Aorta (tissue), 5 donors: ENCODE measurements at places on chromosomes 11 and 22.
A peak's percentile ranks its signal among the peaks of the same experiment; 100 is the strongest.

- no peak for DNase-seq
These were observed 303.7 kb downstream of the TTC28 start for GRCh38 chr22:28375761-28376534.

DNA sequence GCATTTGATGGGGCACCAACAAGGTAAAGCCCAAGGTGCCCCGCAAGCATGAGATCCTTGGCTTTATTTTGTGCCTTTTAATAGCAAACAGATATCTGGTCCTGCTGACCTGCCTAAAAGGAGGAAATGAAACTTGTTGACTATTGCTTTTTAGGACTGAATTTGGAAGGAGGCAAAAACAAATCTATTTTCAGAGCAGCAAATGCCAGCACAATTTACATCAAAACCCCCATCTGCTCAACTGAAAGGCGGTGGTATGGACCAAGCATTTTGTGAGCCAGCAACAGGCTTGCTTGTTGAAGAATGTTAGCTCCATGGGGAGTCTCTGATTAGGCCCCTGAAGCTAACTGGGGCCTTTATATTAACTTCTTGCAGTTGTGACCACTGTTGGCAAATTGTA, 192.6 kb upstream of the E2F8 start:
- no peak for DNase-seq

DNA sequence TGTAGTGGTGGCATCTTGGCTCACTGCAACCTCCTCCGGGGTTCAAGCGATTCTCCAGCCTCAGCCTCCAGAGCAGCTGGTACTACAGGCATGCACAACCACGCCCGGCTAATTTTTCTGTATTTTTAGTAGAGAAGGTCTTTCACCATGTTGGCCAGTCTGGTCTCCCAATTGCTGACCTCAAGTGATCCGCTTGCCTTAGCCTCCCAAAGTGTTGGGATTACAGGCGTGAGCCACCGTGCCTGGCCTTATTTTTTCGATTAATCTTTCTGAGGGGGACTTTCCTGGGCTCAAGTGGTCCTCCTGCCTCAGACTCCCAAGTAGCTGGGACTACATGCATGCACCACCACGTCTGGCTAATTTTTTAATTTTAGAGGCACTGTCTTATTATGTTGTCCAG, 5.6 kb downstream of the SNU13 start:
- peak; percentile 25 for DNase-seq

DNA sequence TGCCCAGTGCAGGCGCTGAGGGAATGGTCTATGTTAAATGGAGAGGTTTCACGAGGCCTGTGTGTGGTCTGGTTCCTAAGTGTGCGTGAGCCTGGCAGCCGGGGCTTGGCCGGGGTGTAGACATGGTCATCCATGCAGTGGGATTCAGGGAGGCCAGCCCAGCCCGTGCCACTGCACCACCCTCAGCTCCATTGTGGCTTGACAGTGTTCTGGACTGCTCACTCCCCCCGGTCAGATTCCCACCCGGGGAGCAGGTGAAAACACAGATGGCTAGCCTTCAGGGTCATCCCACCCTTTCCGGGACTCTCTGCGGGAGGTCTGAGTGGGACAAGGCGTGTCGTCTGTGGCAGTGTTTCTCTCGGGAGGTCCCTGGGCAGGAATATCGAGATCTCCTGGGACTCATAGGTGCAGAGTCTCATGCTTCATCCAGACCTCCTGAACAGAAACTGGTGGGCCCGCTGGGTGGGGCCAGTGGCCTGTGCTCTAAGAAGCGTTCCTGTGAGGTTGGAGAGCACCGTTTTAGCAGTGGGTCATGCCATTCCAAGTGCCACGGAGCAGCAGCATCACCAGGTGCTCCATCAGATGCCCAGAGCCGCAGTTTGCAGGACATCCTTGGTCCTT, 52.3 kb downstream of the ST14 start:
- no peak for DNase-seq

- no peak for DNase-seq
These were observed 40.6 kb downstream of the CADM1 start for GRCh38 chr11:115463606-115464005.

- peak; percentile 84 for DNase-seq
These were observed 87.4 kb upstream of the ARHGAP32 start for GRCh38 chr11:129279326-129280026.

GRCh38 chr22:36853407-36854099, 7.3 kb upstream of the NCF4 start:
- peak; percentile 89 for DNase-seq

DNA sequence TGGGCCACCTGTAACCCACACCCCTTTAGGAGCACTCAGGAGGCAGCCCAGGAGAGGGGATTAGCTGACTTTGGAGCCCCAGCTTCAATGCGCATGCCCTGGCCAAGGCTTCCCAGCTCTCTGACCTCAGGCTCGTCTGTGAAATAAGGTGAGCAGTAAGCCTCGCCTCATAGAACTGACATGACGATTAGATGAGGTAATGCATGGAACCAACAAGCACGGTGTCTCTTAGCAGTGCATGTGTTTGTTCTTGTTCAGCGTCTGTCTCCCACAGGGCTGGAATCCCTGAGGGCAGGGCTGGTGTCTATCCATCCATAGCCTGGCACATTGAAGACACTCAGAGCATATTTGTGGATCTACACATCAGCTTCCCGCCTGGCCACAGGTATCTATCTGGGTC, 415.4 kb downstream of the MN1 start:
- no peak for DNase-seq
